ENCODE measurements at places on chromosomes 6 and 20. TPM values are rescaled to one million over a fixed set of nuclear protein-coding genes. Genes with fewer than 3 reads are reported as not detected.
A peak's percentile ranks its signal among the peaks of the same experiment; 100 is the strongest.

DNA sequence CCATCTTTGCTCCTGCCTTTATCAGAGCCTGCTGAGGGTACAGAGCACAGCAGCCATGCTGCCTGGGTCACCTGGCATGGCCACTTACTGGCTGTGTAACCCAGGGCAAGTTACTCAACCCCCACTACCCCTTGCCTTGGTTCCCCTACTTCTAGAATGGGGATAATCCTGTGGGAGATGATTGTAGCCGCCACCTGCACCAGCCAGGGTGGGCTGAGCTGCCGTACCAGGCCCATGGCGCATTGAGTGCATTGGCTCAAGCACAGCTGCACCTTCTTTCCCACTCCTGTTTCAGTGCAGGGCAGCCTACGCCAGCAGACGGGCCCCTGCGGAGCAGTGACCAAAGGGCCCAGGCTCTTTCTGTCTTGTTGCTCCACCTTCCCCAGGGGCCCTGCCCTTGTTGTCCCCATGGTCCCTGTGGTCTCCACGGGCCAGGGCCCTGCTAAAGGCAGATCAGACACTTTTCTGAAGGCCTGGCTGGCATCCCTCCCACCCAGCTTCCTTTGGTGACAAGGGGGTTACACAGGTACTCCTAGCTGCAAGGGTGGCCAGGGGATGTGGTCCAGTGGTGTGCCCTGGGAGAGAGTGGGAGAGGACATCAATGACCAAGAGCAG is 159.4 kb upstream of the MLN start:
- no peak for DNase-seq

GRCh38 chr20:32807706-32808105 is 12.0 kb upstream of the MAPRE1 start:
- DNase-seq, result no peak

DNA sequence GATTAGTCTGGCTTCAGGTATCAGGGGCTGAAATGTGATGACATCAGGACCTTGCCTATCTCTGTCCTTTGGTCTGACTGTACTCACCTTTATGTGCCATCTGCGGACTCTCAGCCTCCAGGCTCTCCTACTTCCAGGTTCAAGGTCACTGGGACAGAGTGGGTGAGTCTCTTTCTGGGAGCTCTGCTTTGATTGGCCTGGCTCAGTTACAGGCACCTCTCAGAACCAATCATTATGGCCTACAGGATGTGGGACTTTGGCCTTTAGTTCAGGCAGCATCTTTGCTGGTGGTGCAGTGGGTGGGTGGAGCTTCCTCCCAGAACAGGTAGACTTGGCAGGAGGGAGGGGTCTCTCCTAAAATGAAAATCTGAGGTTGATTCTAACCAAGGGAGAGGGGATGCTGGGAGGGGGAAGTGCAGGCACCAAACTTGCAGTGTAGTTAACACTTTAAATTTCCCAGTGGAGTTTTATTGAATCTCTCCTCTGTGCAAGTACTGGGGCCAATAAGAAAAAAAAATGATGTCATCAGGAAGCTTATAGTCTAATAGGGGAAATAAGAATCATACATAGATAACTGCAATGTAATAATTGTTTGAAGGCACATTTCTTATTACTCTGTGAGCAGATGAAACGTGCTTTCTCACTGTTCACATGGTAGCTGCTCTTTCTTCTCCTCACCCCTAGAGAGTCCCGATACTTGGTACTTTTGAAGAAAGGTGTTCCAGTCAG is 53.4 kb downstream of the SLC24A3 start:
- DNase-seq, result peak; percentile 73

GRCh38 chr20:58309591-58310290 is at the start of gene RAB22A:
RAB22A (plus strand) TSS chr20:58309715; CDS start chr20:58309977, 262 bp downstream.
- peak; percentile 80 for DNase-seq

The SLCO4A1 gene
- total RNA-seq, result 62.4 TPM

DNA sequence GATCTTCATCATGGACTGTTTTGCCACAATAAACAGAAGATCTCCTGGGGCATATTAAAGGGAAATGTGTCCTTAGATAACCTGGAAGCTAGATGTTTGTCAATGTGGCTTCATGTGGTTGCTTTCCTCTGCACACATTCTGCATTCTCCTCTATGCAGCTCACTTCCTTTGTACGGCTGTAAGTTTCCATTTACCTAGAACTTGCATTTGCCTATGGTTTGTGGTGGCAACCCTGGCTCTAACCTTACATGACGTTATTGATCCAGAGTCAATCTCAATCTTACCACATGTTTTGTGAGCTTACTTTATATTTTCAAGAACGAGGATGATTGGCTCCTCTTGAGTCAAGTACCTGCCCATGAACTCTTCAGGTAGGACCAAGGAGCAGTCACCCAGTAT is 863.1 kb downstream of the MAFB start:
- peak; percentile 99 for DNase-seq

GRCh38 chr6:164750128-164750527 is 559.3 kb downstream of the C6orf118 start:
- DNase-seq, result no peak

- DNase-seq, result peak; percentile 24
Measured at GRCh38 chr6:122184401-122184827, 215.0 kb upstream of the HSF2 start.

GRCh38 chr6:142443532-142443931 is 141.7 kb downstream of the ADGRG6 start:
- no peak for DNase-seq

The SIRPD gene
- total RNA-seq, result 0.68 TPM

The FAM217A gene
- total RNA-seq, result not detected

DNA sequence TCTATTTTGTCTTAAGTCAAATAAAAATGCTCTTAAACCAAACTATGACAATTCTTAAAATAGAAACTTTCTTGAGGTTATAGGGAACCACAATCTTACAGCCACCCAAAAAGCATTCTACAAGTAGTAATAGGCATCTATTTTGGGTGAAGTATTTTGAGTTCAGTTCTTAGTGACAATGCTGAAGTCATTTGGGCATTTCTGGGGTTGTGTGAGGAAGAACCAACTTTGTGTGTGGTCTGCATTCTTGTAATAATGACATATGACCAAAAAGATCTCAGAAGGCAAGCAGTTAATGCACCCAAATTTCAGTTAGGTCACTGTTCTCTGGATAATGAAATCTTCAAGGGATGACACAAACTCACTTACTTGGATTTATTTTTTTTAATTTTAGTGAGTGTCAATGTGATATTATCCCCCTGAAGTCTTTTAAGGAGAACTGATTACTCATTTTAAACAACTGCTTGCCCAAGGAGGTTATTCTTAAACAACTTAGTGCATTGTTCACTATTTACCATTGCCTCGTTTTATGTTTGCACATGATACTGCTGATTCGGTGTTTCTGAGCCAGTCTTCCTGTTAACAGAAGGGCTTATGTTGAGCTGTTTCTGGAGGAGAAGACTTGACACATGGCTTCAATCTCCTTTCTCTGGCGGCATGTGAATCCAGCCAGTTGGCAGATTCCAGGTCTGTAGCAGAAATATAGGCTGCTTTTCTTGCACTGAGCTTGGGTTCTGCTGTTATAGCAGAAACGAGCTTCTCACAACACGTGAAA is 618.9 kb downstream of the BCKDHB start:
- DNase-seq, result peak; percentile 27

DNA sequence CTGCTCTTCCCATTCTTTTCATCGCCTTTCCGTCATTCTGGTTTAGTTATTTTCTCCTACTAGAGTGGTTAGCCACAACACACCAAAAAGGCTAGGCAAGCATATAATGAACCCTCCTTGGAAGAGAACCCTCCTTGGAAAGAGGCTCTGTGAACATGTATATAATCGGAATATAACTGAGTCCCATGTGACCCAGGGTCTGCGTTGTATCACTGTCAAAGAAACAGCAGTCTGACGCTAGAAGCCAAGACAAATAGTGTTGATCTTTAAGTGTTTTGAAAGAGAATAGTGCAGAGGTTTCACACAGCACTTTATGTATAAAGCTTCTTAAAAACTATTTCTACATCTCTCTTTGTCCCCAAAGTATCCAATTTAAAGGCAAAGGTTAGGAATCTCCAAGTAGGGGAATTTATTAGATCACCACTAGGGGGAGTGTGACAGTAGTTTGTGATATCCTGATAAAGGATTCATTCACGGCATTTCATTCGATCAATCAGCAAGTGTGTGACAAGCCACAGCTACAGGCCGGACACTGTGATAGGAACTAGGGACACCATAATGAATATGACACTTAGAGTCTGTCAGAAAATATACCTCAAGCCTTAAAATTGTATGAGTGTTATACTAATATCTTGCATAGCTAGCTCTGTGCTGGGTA is 395.3 kb downstream of the CD109 start:
- DNase-seq, result peak; percentile 49

The SLC26A8 gene
- total RNA-seq, result not detected

The TGM3 gene
- total RNA-seq, result not detected

- DNase-seq, result peak; percentile 71
Measured at GRCh38 chr6:25223490-25223991, 55.6 kb upstream of the CARMIL1 start.

DNA sequence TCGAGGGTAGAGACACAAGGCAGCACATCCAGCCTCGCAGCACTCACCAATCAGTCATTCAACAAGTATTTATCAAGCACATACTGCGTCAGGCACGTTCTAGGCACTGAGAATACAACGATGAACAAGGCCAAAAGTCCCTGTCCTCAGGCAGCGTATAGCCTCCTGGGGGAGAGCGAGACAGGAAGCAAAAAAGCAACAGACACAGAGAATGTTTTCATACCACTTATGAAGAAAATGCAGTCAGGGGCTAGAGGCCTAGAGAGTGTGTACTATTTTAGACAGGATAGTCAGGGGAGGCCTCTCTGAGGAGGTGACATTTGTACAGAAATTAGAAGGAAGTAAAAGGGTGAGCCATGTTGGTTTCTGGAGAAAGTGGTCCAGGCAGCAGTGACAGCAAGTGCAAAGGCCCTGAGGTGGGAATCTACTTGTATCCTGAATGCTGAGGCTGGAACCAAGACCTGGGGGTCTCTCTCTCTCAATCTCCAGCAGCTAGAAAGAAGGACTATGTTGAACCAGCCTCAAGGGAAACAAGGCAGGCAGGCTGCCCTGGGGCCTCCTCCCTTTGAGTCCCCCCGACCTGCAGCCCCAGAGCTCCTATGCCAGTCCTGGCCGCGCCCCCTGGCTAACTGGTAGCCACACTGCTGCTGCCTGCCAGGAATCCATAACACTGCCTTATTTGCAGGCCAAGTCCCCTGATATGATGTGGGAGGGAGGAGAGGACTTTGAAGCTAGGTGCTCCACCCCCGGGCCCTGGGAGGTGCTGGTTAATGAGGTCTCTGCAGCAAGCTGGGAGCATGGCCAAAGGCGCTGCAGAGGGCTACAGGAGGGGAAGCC is 151.2 kb downstream of the GRM4 start:
- no peak for DNase-seq

GRCh38 chr6:137272403-137272802 is 53.2 kb upstream of the IFNGR1 start:
- no peak for DNase-seq

GRCh38 chr20:40814631-40814960 is 125.6 kb upstream of the MAFB start:
- DNase-seq, result no peak

GRCh38 chr20:14295238-14295637 is 42.2 kb downstream of the FLRT3 start:
- no peak for DNase-seq

GRCh38 chr20:63494420-63495166 is 4.3 kb downstream of the EEF1A2 start:
- DNase-seq, result no peak

GRCh38 chr6:91744566-91744965 is 1157.7 kb upstream of the MAP3K7 start:
- no peak for DNase-seq

The PPP1R16B gene
- total RNA-seq, result under 0.01 TPM

The THBD gene
- 18.0 TPM for total RNA-seq

GRCh38 chr6:25927178-25927577 is 3.3 kb downstream of the SLC17A2 start:
- no peak for DNase-seq

The RIMS1 gene
- not detected for total RNA-seq

DNA sequence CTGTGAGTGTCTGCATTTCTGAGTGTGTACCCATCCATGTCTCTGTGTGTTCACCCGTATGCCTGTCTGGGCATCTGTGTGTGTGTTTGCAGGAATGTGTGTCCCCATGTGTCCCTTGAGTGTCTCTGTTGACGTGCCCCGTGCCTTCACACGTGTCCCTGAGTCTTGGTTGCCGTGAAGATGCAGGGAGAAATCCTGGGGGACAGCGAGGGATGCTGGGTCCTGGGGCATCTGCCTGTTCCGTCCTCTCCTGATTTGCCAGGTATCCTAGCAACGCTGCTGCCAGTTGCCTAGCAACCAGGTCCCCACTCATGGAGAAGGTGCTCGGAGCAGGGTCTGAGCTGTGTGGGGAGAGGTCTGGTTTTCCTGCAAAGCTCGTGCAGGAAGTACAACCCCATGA is 6.0 kb upstream of the LKAAEAR1 start:
- peak; percentile 29 for DNase-seq

DNA sequence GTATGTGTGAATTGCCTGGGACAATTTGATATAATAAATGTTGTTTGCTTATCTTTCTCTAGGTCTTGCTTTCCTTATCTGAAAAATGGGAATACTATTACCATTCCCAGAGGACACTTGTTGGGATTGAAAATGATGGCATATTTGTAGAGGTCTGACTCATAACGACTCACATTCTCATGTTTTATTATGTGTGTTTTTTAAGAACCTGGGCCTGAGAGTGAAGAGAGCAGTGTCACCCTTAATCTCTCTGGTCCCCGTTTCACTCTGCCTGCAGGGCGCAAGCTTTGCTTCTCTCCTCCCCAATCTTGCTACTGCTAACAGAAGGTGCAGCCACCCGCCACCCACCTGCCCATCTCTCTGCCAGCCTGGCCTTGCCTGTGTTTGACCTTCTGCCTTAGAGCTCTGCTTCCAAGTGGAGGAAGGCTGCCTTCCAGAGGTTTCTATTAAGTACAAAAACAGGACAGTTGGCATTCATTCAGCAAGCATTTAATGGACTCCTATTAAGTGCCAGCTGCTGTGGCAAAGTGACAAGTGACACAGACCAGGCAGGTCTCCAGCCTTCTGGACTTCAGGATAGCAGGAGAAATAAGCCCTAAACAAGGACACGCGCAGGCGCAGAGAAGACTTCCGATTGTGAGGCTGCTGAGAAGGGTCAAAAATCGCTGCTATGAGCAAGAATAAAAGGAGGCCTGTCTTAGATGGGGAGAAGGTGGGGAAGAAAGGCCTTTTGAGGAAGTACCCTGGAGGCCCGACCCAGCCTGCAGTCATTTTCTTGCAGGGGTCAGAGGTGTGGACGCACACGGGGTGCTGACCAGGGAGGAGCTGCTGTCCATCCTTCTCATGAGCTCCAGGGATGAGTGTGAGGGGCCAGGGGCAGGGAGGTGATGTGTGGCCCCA is 112.5 kb downstream of the JPH2 start:
- DNase-seq, result peak; percentile 74
